Articular chondrocyte of knee joint (primary cell): ENCODE measurements at places on chromosomes 2 and 18. TPM values are rescaled to one million over a fixed set of nuclear protein-coding genes. Genes with fewer than 3 reads are reported as not detected.

The INO80D gene
- total RNA-seq, result 12.4 and 12.6 TPM in 2 replicates

The CHRND gene
- not detected in 2 replicates for total RNA-seq

The TFCP2L1 gene
- under 0.01 and 0.13 TPM in 2 replicates for total RNA-seq

The SLC8A1 gene
- 123 and 139 TPM in 2 replicates for total RNA-seq

The KIAA2012 gene
- total RNA-seq, result under 0.01 TPM in 1 of 2 replicates, not detected in the other

The CGREF1 gene
- 6.9 and 15.8 TPM in 2 replicates for total RNA-seq

The C1GALT1C1L gene
- total RNA-seq, result 0.76 and 1.8 TPM in 2 replicates

The PCARE gene
- total RNA-seq, result not detected in 2 replicates

The C2orf66 gene
- total RNA-seq, result 0.13 and 0.32 TPM in 2 replicates

The NYAP2 gene
- total RNA-seq, result not detected in 2 replicates

The GKN2 gene
- total RNA-seq, result not detected in 2 replicates
